ENCODE measurements at places on chromosomes 6 and 20. TPM values are rescaled to one million over a fixed set of nuclear protein-coding genes. Genes with fewer than 3 reads are reported as not detected.

NANP gene
- 1.6 TPM for total RNA-seq

OVOL2 gene
- 7.4 TPM for total RNA-seq

DNAAF9 gene
- 7.4 TPM for total RNA-seq

TNXB gene
- 10.6 TPM for total RNA-seq

DNA sequence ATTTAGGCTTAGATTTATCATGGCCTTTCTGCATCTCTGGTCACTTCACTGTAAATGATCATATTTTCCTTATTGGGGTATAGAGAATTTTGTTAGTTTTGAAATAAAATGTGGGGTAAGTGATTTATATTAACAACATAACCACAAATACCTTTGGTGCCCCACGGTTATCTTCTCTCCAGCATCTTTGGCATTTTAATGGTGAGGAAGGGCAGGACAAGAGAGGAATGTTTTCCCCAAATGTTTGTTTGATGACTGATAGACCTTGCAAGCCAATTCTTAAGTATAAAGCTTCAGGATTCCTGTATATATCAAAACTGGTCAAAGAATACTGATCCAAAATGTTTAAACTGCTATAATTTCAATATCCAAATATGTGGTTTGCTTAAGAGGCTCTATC lies 171.6 kb upstream of the SMLR1 start:
- H3K4me1 ChIP-seq, result no peaks in the 10 kb centered on the region
- H3K27me3 ChIP-seq, result peaks cover 42% of the 10 kb centered on the region
- no peak overlapping the region for H3K27ac ChIP-seq
- no peak for DNase-seq
- H3K36me3 ChIP-seq, result no peaks in the 10 kb centered on the region
- no peak overlapping the region for H3K4me3 ChIP-seq

DNA sequence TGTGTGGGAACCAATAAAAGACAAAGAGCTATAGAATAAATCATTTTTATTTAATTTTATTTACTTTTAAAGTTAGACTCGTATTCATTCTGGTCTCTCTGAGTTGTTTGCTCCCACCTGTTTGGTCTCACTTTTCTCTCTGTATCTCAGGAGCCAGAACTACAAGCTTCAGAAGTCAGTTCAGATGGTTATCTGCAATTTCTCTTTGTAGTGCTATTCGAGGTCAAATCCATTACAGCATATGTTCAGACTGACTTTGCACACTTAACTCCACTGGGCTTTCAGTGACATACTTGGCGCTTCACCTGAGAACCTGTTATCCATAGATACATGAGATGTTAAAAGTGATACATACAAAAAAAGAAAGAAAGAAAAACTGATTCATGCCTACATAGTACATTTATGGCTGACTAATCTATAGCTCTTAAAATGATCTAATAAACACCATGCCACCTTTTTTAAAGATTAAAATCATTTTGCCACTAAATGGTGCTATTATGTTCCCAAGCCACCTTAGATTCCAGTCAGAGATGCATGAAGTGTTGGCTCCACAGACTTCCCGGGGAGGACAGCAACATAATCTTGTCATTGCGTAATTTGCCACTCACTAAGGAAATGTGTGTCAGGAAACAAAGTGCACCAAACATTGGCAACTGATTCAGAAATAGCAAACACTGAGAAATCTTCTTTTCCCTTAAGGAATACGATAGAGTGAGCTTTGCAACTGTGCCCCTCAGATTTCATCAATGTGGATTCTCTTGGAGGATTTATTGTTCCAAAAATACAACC lies 396.7 kb downstream of the HACE1 start:
- H3K4me3 ChIP-seq, result no peak overlapping the region
- H3K27ac ChIP-seq, result no peak overlapping the region
- DNase-seq, result no peak
- no peaks in the 10 kb centered on the region for H3K27me3 ChIP-seq
- no peaks in the 10 kb centered on the region for H3K4me1 ChIP-seq

DNA sequence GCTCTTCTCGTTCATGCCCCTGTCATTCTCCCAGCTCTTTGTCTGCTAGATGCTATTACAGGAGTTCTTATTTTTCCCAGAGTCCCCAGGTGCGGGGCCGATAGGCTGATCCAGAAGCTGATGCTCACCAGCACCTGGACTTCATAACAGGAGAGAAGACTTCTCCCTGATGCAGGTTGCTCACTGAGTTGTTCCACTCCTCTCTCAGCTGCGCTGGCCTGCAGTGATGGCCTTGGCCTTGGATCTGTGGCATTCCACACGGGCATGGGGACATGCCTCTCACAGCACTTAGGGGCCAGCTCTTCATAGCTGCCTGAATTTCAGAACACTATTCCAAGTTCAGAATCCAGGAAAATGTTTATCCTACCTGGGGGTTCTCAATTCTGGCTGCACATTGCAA lies 7.1 kb upstream of the TXNDC5 start:
- H3K27me3 ChIP-seq, result no peaks in the 10 kb centered on the region
- no peak overlapping the region for H3K4me3 ChIP-seq
- no peaks in the 10 kb centered on the region for H3K36me3 ChIP-seq
- no peak for DNase-seq
- no peak overlapping the region for H3K27ac ChIP-seq

DNA sequence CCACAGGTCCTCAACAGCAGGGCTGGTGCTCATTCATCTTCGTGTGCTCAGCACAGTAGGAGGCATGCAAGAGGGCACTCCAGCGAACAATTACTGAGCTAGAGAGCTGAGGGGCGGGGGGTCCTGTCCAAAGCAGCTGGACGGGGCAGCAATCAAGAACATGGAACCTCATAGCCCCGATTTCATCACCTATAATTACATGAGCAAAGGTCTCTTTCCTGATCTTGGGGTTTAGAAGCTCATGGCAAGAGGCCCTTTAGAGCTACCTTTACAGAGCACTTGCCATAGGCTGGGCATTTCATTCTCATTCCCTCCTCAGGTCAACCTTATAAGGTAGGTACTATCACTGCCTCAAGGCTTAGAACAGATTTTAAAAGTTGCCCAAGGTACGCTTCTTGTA lies 10.4 kb downstream of the MOCS1 start:
- H3K4me3 ChIP-seq, result no peak overlapping the region
- DNase-seq, result no peak
- H3K27ac ChIP-seq, result no peak overlapping the region
- peaks cover 10% of the 10 kb centered on the region for H3K4me1 ChIP-seq
- H3K27me3 ChIP-seq, result no peaks in the 10 kb centered on the region

GRCh38 chr20:5886788-5887187 lies 63.5 kb downstream of the TRMT6 start:
- H3K4me3 ChIP-seq, result no peak overlapping the region
- peaks cover 45% of the 10 kb centered on the region for H3K27me3 ChIP-seq
- no peak overlapping the region for H3K27ac ChIP-seq
- H3K4me1 ChIP-seq, result peaks cover 3% of the 10 kb centered on the region
- no peaks in the 10 kb centered on the region for H3K36me3 ChIP-seq

GRCh38 chr6:110366975-110367374 lies 8.8 kb upstream of the METTL24 start:
- H3K4me1 ChIP-seq, result peaks cover 9% of the 10 kb centered on the region
- peaks cover 87% of the 10 kb centered on the region for H3K27me3 ChIP-seq
- no peak for DNase-seq

GRCh38 chr6:21469213-21469612 lies 124.3 kb upstream of the SOX4 start:
- no peak for DNase-seq
- H3K36me3 ChIP-seq, result no peaks in the 10 kb centered on the region
- no peaks in the 10 kb centered on the region for H3K27me3 ChIP-seq
- no peak overlapping the region for H3K4me3 ChIP-seq
- no peaks in the 10 kb centered on the region for H3K4me1 ChIP-seq

- no peaks in the 10 kb centered on the region for H3K4me1 ChIP-seq
- no peaks in the 10 kb centered on the region for H3K27me3 ChIP-seq
- no peak for DNase-seq
- no peak overlapping the region for H3K27ac ChIP-seq
- peaks cover 7% of the 10 kb centered on the region for H3K36me3 ChIP-seq
Observed at GRCh38 chr20:52172392-52173047, 19.1 kb downstream of the ZFP64 start.

DNA sequence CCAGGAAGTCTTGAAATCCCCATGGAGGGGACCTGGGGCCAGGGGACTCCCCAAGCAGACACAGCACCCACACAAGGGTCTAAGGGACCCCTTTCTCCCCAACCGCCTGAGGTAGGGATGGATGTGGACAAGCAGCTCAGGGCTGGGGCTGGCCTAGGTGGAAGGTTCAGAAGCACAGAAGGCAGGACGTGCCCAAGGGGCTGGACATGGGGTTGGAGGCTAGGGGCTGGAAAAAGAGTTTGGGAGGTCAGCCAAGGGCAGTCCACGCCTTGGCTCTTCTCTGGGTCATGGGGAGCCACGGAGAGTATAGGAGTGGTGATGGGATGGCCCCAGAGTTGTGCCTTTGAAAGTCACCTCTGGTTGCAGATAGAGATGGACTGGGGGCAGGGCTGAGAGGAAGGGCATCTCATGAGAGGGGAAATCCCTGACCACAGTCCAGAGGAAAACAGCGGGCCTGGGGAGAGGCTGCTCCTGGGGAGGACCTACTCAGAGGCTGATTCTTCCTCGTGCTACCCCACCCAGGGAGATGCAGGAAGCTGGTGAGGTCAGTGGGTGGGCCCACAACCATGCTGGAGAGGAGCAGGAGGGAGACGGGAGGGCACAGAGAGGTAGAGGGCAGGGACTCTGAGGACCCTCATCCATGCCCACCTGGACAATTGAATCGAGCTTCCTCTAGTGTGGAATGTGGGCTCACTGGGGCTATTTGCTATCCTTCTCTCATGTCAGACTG lies 2.5 kb upstream of the HSPA12B start:
- DNase-seq, result no peak
- H3K36me3 ChIP-seq, result no peaks in the 10 kb centered on the region
- no peak overlapping the region for H3K27ac ChIP-seq
- no peak overlapping the region for H3K4me3 ChIP-seq
- no peaks in the 10 kb centered on the region for H3K4me1 ChIP-seq

- peaks cover 17% of the 10 kb centered on the region for H3K36me3 ChIP-seq
- H3K27ac ChIP-seq, result peak overlapping the region; percentile 85
- peaks cover 53% of the 10 kb centered on the region for H3K4me1 ChIP-seq
Observed at GRCh38 chr6:1322696-1323219, 10.9 kb downstream of the FOXQ1 start.

DNA sequence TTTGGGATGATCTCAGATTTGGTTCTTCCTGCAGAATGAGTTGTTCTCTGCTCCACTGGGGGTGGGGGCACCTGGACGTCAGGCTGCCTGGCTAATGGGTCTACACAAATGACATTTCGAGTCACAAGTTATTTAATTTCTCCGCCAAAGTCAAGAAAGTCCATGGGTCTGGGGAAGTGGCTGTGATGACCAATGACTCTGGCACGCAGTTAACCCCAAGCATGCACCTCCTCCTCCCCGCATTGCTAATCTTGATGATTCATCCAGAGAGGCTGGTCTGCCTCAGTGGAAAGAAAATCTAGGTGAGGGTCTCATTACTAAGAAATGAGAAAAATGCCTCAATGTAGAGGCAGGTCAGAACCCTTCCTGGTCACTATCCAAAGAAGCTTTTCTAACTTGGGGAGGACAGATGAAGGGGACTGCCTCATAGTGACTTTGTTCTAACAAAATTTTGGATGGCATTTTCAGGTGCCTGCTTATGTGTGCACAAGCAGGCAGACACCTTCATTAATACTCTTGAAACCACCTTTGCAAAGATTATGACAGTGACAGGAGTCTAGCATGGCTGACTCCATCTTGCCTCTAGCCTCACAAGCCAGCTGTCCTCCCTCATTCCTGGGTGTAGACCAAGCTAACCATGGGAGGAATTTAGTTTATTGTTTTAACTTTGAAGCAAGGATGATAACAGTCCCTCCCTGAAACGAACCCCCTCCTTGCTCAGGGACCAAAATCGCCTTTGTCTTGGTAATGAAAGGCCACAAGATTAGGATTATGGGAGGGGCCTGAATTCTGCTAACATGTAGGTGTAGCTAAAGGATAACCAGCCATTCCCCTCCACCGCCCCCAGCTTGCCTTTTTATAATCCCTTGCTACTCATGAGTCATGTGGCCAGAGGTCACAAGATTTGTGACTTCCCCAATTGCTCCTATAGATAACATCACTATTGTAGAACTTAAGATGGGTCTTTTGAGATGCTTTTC lies 98.6 kb upstream of the MRPS10 start:
- H3K36me3 ChIP-seq, result peaks cover 23% of the 10 kb centered on the region
- DNase-seq, result peak; percentile 91
- peaks cover 59% of the 10 kb centered on the region for H3K4me1 ChIP-seq
- peak overlapping the region; percentile 12 for H3K4me3 ChIP-seq

- H3K4me3 ChIP-seq, result peak overlapping the region; percentile 82
- no peaks in the 10 kb centered on the region for H3K27me3 ChIP-seq
- H3K27ac ChIP-seq, result no peak overlapping the region
- H3K36me3 ChIP-seq, result peaks cover 59% of the 10 kb centered on the region
- peaks cover 48% of the 10 kb centered on the region for H3K4me1 ChIP-seq
Observed at GRCh38 chr6:32175322-32175710, 568 bp downstream of the AGPAT1 start.

DNA sequence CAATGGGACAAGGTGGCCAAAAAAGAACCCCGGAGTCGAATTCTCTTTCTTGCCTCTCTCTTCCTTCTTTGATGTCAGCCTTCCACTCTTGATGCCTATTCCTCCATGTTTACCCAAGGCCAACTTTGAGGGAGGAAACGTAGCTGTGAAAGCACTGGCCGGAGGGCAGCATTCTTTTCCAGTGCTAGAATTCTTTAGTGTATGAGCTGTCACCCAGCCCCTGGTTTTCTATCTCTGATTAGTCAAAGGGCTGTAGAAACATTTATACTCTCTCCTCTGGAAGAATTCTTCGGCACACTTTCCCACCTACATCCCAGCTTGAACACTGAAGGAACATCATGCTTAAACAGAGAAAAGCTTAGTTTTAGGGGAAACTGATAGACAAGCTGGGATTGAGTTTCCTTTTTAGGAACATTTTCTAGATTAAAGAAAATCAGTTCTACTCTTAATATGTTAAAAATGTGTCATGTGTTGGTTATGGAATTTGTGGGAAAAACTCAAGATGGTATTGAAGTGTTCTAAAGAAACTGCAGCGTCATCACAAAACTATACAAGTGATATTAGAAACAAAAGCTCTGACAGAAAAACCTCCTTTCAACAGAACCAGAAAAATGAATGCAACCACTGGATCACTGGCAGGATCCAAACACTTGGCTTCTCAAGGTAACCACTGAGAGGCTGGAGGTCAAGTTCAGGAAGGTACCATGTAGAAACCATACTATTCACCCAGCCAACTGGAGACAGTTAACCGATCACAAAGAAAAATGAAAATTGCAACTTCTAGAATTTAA lies 20.7 kb upstream of the UTRN start:
- peaks cover 18% of the 10 kb centered on the region for H3K4me1 ChIP-seq
- H3K4me3 ChIP-seq, result peak overlapping the region; percentile 52
- no peaks in the 10 kb centered on the region for H3K36me3 ChIP-seq
- no peaks in the 10 kb centered on the region for H3K27me3 ChIP-seq
- DNase-seq, result peak; percentile 70

DNA sequence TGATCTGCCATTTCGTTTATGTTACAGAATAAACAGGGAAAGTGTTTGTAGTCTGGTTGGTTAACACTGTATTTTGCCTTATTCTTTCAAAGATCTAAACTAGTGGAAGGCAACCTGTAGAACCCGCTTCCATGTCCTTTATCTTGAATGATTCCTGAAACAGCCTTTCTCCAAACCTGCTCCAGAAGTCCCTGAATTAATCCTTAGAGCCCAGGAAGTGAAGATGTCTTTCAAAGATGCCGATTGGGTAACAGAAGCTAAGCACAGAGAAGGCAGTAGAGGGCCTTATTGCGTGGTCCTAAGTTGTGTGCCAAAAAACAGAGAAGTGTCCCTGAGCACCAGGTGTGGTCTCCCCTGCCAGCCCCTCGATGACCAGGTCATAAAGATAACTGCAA lies 19.2 kb upstream of the ZSCAN16 start:
- H3K36me3 ChIP-seq, result peaks cover 14% of the 10 kb centered on the region
- no peaks in the 10 kb centered on the region for H3K4me1 ChIP-seq
- DNase-seq, result peak; percentile 6
- peak overlapping the region; percentile 76 for H3K27ac ChIP-seq
- peak overlapping the region; percentile 79 for H3K4me3 ChIP-seq

GRCh38 chr20:645318-646106 lies 7.5 kb downstream of the SRXN1 start:
- H3K36me3 ChIP-seq, result peaks cover 10% of the 10 kb centered on the region
- DNase-seq, result peak; percentile 76
- no peak overlapping the region for H3K4me3 ChIP-seq
- H3K4me1 ChIP-seq, result no peaks in the 10 kb centered on the region

Measured in Calu3 (cell line).